ENCODE measurements at places on chromosomes 7 and 10. TPM values are rescaled to one million over a fixed set of nuclear protein-coding genes. Genes with fewer than 3 reads are reported as not detected.
A peak's percentile ranks its signal among the peaks of the same experiment; 100 is the strongest.

- DNase-seq: no peak
Observed at GRCh38 chr7:81114633-81115032, 195.8 kb upstream of the SEMA3C start.

GRCh38 chr10:113329121-113329596 is 223.7 kb upstream of the HABP2 start:
- no peak for DNase-seq

GRCh38 chr10:70296406-70296899 is 12.6 kb upstream of the NPFFR1 start:
- DNase-seq: no peak

DNA sequence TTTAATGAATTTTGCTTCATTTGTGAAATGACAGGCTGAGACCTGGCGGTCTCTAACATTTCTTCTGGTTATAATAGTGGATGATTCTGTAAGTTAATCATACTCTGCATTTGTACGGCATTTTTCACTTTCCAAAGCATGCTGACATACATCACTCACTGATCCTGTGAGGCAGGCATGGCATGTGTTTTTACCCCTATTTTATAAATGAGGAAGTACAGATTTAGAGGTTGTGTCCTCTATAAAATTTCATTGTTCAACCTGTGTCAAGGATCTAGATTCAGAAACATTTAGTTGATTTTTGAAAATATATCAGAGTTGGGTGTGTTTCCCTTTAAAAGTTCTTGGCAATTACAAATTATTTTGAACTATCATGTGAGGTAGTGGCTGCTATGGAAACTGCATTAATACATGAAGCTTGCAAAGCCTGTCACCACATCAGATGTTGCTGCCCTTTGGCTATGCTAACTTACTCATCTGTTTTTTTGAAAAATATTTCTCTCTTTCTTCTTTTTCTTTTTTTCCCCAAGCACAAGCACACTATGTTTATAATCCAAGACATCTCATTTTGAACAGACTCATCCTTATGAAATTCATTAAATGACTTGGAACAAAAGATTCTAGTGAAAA is 172.7 kb downstream of the GNAI1 start:
- no peak for DNase-seq

GRCh38 chr10:75889051-75889450 is 457.6 kb downstream of the LRMDA start:
- DNase-seq: no peak

- DNase-seq: no peak
Observed at GRCh38 chr10:23613900-23614299, 175.0 kb downstream of the OTUD1 start.

The AKR1D1 gene
- not detected for polyA plus RNA-seq

- peak; percentile 92 for DNase-seq
Observed at GRCh38 chr10:95264227-95265051, 26.4 kb downstream of the PDLIM1 start.

GRCh38 chr10:71696628-71697326 is 22.8 kb downstream of the C10orf105 start:
- DNase-seq: no peak

GRCh38 chr10:79165070-79165778 is 96.5 kb downstream of the ZMIZ1 start:
- no peak for DNase-seq

The ATRNL1 gene
- polyA plus RNA-seq: 0.06 TPM

DNA sequence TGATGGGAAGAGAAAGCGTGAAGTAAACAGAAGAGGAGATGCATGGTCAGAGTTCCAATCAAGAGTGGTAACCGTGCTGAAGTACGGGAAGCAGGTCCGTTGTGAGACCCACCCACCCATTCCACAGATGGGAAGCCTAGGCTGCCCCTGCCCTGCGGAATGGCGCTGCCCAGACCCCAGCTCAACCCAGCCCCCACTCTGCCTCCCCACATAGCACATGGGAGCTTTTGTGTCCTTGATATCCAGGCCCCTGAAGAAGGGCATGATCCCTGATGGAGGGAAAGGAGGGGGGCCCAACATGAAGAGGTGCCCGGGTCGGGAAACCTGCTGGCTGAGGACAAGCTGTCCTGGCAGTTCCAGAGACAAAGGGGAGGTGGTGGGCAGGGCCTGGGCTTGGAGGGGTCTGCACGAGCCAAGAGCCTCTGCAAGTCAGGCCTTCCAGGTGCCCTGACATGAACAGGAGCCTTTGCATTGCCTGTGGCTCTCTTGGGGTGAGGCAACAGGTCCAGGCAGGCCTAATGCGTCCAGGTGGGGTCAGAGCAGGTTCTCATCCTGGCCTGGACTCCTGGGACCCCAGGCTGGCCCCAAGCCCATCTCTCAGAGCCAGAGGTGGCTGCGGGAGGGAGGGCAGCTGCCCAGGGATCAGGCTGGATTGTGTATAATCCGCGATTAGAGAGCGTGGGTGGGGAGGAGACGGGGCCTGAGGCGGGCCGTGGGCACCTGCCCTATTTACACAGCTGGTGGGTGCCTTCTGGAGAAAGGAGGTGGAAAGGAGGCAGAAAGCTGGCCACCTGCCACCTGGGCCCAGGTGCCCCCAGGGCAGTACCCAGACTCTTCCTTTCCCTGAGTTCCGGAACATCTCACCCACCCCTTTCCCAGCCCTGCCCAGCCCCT is 23.5 kb downstream of the YKT6 start:
- no peak for DNase-seq

The H2BK1 gene
- not detected for polyA plus RNA-seq

DNA sequence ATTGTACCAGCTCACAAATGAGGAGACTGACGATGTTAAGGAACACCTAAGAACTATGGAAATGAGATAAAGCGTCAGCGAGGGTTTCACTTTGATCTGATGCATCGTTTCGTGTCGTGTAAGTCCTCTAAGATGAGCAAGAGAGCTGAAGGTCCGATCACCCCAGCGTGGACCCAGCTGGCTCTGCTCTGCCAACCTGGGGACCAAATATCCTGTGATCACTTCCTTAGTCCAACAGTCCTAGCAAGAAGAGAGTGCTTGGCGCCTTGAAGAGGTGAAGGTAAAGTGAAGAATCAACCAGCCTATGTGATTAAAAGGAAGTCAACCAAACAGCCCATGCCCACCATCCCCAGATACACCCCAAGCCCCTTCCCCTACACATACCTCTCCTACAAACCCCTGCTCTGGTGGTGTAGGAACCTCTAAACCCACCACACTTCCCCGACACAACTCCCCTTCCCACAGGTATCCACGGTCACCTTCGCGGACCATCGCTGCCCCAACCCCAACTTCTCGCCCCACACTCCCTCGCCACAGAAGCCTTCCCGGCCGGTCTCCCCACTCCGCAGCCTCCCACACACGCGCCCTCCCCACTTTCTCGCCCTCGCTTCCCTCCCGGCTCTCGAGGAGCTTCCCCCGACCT is 722 bp downstream of the UPF2 start:
- no peak for DNase-seq

- DNase-seq: no peak
Observed at GRCh38 chr10:113908236-113908635, 53.8 kb downstream of the NHLRC2 start.

The HOXA2 gene
- 0.22 TPM for polyA plus RNA-seq

GRCh38 chr7:28479507-28479947 is 67.2 kb downstream of the CREB5 start:
- DNase-seq: no peak

The CYP17A1 gene
- not detected for polyA plus RNA-seq

The TRUB1 gene
- 14.3 TPM for polyA plus RNA-seq

DNA sequence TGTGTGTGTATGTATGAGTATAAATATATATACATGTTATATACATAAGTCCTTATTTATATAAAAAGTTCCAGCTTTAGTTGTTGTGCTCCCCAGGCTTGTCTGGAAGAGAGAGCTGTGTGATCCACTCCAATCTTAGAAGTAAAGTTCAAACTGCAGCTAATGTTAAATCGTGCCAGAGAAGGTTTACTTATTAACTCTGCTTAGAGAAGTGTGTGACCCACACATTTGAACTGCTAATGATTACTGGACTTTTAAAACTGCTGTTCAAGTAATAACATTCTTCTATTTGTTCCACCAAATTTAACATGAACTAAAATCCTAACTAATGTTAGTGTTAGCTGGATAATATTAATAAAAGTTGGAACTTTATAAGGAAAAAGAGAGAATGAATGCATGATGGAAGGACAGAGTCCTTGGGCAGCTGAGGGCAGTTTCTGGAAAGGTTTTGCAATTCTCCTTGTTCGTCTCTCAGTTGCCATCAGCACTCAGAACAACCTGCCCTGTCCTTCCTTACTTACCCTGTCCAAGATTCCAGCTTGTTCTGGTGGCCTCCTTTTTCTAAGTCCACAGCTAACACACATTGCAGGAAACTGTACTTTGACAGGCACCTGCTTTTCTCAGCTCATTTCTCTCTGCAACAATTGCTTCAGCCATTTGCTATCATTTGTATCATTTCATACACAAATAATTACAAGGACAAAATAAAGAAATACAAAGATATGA is 162.6 kb downstream of the FAM107B start:
- DNase-seq: no peak

DNA sequence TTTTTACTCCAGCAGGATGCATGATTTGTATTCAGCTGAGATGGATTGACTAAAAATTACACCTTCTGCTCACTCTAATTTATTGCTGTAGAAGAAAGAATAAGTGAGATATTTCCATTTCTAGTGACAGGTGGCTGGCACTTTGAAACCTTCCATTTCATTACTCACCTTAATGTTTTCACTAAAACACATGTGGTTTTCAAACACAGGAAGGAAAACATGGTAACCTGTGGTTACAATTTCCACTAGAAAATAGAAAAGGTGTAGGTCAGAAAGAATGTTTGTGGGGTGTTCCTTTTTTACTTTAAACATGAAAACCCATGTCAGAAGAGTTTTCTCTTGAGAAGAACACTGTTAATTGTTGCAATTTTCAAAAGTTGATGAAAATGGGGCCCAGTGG is 12.0 kb upstream of the PRKCQ start:
- DNase-seq: no peak

DNA sequence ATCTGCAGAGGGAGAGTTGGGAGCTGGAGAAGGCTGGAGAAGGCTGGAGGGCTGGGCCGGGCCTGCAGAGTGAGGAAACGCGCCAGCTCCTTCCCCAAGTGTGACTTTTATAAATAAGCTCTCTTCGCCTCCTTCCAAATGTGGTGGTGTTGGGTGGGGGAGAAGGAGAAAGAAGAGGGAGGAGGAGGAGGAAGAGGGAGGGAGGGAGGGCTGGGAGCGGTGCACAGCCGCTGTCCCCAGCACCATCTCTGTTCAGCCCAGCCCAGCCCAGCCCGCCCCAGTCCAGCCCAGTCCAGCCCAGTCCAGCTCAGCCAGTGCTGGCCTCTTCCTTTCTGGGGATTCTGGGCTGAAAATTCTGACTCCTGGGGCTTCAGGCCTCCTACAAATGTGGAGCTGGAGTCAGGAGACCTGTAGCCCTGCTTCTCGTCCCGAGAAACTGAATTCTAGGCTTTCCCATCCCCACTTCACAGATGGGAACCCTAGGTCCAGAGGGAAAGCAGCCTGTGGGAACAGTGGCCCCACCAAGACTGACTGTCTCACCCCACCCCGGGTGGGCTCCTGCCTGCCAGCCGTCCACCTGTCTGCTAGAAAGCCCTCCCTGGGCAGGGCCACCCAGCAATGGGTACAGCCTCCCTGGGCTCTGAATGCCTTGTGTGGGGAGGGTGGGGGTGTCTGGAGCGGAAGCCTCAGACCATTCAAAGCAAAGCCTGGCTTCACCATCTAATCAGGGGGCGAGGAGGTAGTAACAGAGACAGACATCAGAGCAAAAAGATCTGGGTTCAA is 2.3 kb downstream of the STX1A start:
- DNase-seq: no peak

DNA sequence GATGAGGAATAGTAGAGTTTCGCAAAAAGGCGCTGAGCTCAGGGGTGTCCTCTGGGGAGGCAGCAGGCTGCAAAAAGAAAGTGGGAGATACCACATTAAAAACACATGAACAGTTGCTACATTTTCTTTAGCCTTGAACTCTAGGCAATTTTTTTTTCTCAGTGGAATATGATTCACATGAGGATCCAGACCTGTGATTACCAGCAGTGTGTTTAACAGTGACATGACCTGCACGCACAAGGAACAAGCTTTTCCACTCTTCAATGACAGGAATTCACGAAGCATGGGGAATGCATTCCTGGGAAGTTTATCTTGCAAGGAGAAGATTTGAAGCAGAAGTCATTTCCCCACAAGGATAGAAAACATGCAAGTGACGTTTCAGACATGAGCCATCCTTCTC is 161.6 kb downstream of the ITGA8 start:
- no peak for DNase-seq

DNA sequence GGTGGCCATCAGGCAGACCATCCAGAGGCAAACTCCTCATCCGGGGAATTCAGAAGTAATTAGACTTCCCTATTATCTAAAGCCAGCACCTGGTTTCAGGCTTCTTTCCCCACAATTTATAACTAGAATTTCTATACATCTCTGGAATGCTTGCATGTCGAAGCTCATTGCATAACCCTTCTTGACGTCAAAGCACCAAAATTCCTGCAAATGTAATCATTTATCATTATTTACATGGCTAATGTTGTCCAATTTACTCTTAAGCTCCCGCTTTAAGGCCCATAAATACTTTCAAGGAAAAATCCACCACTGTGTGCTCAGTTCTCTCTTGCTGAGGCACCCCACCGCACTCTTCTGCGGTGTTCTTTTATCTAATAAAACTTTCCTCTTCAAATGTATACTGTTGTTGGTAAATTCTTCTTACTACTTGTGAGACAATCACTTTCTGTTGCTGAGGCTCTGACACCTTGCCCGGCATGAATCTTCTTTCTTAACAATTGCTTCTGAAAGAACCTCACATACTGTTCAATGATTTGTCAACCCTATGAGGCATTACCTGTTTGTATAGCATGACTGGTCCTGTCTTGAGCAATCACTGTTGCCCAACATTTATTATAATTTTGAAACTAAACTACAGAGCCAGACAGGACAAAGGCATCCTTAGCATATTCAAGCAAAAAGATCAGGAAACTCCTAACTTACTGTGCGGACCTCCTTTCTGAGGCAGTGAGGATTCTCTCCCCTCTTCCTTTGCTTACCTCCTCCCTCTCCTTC is 17.4 kb upstream of the GPR141 start:
- no peak for DNase-seq

DNA sequence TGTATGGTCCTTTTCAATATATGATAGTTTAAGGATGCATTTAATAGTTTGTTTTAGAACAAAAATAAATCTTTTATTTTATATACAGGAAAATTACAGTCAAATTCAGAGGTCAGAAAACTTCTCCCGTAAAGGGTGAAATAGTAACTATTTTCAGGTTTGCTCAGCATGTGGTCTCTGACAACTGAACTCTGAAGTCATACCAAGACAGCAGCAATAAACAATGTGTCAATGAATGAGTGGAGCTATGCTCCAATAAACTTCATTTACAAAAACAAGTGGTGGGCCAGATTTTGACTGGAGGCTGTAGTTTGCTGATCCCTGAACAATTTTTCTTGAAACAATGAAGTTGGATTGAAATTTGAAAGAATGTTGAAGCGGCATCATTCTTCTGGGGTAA is 123.6 kb downstream of the ZNF248 start:
- DNase-seq: no peak

GRCh38 chr10:34430685-34431084 is 384.4 kb downstream of the PARD3 start:
- DNase-seq: no peak

All from keratinocyte (primary cell).